ENCODE measurements at places on chromosomes 3 and 15. TPM values are rescaled to one million over a fixed set of nuclear protein-coding genes. Genes with fewer than 3 reads are reported as not detected.

Gene SLC28A1
- 0.72 TPM for total RNA-seq

Gene ACP3
- 8.4 TPM for total RNA-seq

GRCh38 chr3:101036213-101036618 is 43.0 kb upstream of the ABI3BP start:
- DNase-seq = peak; percentile 91

DNA sequence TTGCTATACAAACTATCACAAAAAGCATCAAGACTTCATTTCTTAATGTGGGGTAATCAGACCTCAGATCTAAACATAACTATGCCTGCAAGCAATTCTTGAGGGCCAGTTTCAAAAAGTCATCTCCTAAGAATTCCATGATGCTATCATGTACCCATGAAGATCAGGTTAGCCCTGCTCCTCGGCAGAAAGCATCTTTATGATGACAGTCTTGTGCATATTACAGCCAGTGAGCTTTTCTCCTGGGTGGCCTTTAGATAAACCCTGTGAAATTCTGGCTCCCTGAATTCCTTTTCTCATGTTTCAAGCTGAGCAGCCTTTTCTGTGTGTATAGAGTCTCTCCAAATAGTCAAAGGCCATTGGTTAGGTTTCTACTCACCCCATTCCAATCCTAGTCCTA is 201.9 kb upstream of the MCTP2 start:
- peak; percentile 38 for DNase-seq

DNA sequence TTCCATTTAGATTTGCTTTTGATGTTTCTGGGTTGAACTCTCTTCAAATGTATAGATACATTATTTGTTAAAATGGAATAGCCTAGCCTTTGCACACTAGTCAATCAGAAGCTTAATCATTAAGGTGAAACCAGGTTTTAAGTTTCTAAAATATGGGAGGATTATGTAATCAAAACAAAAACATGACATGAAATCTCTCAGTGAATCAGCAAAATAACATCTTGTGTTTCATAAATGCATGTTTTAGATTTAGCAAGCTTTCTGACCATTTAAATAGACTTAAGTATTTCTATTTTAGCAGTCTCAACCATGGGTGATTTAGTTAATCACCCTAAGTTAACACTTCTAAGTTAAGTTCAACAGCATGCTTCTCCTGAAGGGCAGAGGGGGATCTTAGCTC is 11.3 kb downstream of the GTF2E1 start:
- no peak for DNase-seq

- no peak for DNase-seq
Observed at GRCh38 chr15:89498574-89498906, 2.2 kb upstream of the RHCG start.

GRCh38 chr15:85296615-85297402 is 83.6 kb upstream of the AKAP13 start:
- peak; percentile 90 for DNase-seq

DNA sequence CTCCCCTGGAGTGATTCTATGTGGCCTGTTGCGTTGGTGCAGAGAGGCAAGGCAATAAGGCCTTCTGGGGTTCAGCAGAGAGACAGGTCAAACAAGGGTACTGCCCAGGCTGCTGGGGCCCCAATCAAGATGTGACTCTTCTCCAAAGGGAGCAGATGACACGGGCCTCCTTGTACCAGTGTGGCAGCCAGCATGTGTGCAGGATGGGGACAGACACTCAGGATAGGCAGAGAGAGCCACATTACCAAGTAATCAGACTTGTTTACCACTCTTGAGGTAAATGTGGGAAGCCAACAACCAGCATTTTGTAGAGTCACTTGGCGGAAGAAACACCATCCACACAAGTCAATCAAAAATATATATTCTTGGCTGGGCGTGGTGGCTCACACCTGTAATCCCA is 95.3 kb upstream of the DLG1 start:
- DNase-seq = no peak

DNA sequence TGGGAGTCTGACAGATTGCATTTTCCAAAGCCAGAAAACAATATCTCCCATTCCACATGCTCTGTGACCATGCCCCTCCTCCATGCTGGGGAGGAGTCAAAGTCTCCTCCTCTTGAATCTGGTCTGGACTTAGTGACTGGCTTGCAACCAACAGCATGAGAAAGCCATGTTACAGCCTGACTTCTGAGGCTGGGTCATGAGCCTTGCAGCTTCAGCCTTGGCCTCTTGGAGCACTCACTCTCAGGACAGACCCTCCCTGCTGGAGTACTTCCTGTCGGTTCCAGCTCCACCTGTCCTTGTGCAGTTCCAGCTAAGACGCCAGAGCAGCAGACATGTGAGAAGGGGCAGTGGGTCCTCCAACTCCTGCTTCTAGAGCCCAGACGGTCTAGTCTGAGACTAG is 49.7 kb upstream of the RBSN start:
- DNase-seq = no peak
